Forelimb muscle (tissue), 1 donor: ENCODE measurements at places on chromosomes 5 and 9. TPM values are rescaled to one million over a fixed set of nuclear protein-coding genes. Genes with fewer than 3 reads are reported as not detected.

DNA sequence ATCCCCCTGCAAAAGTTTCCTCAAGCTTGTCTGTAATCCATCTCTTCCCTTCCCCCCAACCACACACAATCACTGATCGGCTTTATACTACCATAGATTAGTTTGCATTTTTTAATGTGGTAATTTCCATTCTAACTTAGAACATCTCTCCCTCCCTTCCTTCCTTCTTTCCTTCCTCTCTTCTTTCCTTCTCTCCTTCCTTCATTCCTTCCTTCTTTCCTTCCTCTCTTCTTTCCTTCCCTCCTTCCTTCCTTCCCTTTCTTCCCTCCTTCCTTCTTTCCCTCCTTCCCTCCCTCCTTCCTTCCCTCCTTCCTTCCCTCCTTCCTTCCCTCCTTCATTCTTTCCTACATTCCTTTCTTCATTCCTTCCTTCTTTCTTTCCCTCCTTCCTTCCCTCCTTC, 166.2 kb upstream of the MSX2 start:
- no peak for DNase-seq

DNA sequence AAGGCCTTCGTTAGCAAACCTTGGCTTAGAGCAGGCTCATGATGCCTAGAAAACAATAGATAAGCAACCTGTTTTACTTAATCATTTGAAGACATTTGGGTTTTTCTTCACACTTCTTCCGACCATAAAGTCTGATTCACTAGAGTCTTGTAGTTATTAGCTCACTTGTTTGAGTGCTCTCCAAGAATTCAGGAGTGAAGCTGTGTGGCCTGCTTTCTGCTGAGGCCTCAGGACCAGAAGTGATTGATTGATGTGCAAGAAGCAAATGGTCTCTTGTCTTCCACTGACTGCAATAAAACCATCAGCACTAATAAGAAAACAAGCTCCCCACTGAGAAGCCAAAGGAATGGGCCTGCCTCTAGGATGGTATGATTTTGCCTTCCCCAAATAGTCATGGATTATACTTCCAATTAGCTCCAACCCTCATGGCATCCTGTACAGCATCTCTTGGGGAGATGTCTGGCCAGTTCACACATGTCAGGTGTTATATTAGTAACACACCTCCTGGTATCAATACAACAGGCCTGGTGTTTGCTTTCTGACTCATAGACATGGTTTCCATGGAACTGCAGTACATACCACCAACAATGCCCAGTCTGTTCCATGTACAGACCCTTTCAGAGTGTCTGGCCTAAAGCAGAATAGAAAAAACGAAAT, 317.6 kb downstream of the CWC27 start:
- DNase-seq: no peak

PTGES gene
- polyA plus RNA-seq: 9.5 TPM

PCDHGB1 gene
- 0.49 TPM for polyA plus RNA-seq

TRIM7 gene
- polyA plus RNA-seq: 21.6 TPM
